ENCODE measurements at places on chromosomes 13 and 19. TPM values are rescaled to one million over a fixed set of nuclear protein-coding genes. Genes with fewer than 3 reads are reported as not detected.

DNA sequence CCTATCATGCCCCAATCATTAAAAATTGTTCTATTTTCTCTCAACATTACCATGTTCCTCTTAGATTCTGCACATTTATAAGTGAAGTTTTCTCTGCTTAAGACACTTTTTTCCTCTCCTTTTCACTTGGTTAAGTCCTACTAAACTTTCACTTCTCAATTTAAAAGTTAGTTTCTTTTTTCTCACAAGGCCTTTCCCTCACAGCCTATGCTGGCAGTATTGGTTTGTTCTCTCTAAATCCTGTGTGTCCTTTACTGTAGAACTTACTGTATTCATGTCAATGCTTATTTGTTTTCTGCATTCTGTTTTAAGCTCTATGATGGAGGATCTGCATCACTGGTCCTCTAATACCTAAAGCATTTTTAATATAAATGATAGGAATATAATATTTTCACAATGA is 2816.6 kb downstream of the PCDH9 start:
- H3K36me3 ChIP-seq, result no peaks in the 10 kb centered on the region
- H3K4me1 ChIP-seq, result no peaks in the 10 kb centered on the region
- DNase-seq, result no peak
- H3K27ac ChIP-seq, result no peak overlapping the region
- H3K27me3 ChIP-seq, result no peaks in the 10 kb centered on the region

- peak overlapping the region; percentile 97 for H3K4me3 ChIP-seq
- peaks cover 73% of the 10 kb centered on the region for H3K4me1 ChIP-seq
- H3K27ac ChIP-seq, result peak overlapping the region; percentile 92
- H3K36me3 ChIP-seq, result peaks cover 56% of the 10 kb centered on the region
Observed at GRCh38 chr13:114130837-114131582, 1.4 kb downstream of the RASA3 start.

GRCh38 chr13:64371045-64371444 is 2859.1 kb downstream of the PCDH9 start:
- no peak overlapping the region for H3K4me3 ChIP-seq
- H3K27me3 ChIP-seq, result no peaks in the 10 kb centered on the region
- no peaks in the 10 kb centered on the region for H3K36me3 ChIP-seq
- no peaks in the 10 kb centered on the region for H3K4me1 ChIP-seq
- DNase-seq, result no peak
- no peak overlapping the region for H3K27ac ChIP-seq

The SHISA2 gene
- total RNA-seq, result 0.43 TPM

All from activated CD4-positive, alpha-beta memory T cell treated with anti-CD3 and anti-CD28 coated beads, Interleukin-2, amount 10 ng/mL, durations not matched to agents 7 days and 5 days (primary cell).